ENCODE measurements at places on chromosomes 5 and 9.

DNA sequence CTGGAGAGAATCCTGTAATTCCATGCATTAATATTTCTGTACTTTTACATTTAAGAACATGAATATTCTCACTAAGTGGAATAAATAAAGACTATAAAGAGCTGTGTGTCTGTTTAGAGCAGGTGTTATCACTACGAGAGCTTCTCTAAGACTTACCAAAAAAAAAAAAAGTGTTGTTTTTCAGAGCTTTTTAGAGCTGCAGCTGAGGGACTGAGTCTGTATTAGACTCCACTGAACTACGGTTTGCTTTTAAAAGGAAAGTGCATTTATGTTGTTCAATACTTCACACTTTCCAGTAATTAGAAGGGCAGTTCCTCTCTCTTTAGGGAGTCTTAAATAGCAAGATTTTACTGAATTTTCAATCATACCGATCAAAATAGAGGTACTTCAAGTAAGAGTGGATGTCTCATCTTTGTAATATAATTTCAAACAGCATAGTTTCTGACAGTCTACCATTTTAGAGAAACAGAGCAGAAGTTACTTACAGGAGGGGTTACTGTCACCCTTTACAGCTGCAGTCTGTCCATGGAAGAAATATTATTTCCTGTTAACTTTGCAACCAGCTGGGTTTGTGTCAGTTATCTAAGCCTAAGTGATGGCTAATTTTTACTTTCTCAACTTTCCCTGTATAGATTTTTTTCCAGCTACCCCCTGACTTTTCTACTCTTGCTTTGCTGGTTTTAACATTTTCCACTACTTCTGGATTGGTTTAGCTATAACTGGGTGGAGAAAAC lies 2.4 kb downstream of the SYK start:
- no peak for DNase-seq

GRCh38 chr9:121812159-121812735 lies 160.8 kb downstream of the DAB2IP start:
- DNase-seq, result no peak

- DNase-seq, result no peak
Observed at GRCh38 chr5:82163452-82164175, 114.5 kb downstream of the RPS23 start.

GRCh38 chr9:101140764-101141163 lies 112.2 kb downstream of the PLPPR1 start:
- DNase-seq, result no peak

DNA sequence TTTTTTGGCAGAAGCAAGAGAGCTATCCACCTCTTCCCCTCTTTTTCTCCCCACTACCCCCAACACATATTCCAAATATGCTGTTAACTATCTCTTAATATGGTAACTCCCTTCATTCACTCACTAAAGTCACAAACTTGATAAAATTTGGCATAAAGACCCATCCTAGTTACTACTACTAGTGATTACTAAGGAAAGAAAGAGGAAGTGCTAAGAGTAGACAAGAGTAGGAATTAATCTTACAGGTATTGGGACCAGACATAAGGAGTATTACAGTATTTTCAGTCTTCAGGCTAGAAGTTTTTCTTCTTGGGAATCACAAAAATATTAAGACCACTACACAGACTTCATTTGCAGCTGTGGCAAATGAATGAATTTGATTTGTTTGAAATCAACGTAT lies 2.2 kb downstream of the ADAMTS6 start:
- DNase-seq, result no peak

- no peak for DNase-seq
Observed at GRCh38 chr5:179301796-179302195, 43.5 kb downstream of the ADAMTS2 start.

DNA sequence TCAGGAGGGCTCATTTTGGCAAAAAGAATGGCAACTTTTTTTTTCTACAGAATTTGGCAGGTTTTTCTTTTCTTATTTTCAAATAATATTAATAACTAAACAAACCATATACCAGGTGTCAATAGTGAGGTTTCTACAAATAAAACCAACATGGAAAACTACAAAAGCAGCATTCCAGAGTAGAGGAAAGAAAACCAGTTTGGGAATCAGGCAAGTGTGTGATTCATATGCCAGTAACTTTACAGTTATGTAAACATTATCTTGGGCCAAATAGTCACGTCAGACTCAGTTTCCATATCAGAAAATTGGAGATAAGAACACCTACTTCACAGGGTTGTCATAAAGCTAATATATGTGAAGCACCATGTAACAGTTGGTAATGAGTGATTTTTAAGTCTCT lies 51.7 kb downstream of the FBXW11 start:
- no peak for DNase-seq

DNA sequence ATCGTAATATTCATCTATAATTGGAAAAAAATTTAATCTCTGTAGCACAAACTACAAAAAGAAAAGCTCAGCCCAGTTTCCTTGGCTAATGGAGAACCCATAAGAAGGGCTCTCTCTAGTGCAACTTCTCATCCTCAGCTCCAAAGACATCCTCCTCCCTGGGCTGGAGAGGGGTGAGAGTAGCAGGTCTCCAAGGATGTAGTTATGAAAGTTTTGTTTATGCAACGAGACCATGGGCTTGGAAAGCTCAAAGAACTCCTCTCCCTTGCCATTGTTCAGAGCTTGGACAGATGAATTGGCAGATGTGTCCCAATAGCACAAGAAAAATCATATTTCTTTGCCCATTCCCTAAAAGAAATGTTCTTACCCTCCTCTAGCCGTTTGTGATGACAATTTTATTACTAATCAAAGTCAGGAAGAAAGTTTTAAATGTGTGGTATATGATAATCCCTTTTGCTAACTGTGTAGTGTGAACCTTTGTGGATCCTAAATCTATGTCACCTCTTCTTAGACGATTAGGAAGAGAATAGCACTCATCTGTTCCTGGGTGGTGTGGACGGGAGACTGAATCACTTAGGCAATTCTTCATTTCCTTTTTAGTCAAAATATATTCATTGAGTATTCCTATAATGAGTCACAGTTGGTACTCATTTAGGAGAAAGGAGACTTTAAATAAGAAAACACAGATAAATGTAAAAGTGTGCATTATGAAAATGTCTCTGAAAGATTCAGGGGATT lies 52.2 kb downstream of the GARNL3 start:
- DNase-seq, result no peak

DNA sequence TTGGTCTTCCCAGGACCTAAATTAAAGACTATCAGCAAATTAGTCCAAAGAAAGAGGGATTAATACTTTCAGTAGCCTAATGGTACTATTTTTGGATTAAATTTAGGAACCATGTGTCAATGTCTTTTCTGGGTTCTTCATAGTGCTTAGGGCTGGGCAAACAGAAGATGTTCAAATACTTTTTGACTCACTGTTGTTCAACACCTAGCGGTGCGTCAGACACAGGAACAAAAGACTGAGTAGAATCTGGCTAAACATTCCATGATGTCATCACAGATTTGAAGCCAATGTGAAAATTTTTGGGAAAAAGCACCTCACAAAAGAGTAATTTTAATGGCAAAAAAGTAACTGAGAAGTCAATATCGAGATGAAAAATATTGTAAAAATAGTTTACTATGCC lies 544.4 kb downstream of the EFNA5 start:
- no peak for DNase-seq

- DNase-seq, result no peak
Observed at GRCh38 chr5:67199859-67200258, 3.3 kb upstream of the CD180 start.

DNA sequence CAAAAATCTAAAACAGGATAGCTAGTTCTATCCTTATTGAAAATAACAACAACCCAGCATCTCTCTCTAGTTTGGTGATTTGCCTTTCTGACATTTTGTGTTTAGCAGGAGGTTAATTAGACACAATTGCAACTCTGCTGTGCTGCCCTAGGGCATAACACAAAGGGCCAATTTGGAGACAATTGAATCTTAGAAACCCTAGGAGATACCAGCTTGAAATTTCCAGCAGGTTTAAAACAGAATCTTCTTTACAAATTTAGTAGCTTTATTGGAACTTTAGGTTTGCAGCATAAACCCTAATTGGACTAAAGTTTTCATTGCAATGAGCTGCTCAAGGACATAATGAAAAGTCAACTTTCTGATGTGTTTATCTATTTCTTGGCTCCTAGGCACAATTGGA lies 166.7 kb upstream of the FER start:
- DNase-seq, result no peak

GRCh38 chr5:158979290-158979689 lies 120.4 kb downstream of the EBF1 start:
- DNase-seq, result no peak

GRCh38 chr5:154355129-154355611 lies 90.6 kb upstream of the SAP30L start:
- DNase-seq, result no peak

- no peak for DNase-seq
Observed at GRCh38 chr5:143342607-143343006, 60.9 kb downstream of the NR3C1 start.

- peak; percentile 29 for DNase-seq
Observed at GRCh38 chr5:13660072-13660471, 284.4 kb downstream of the DNAH5 start.

- no peak for DNase-seq
Observed at GRCh38 chr9:20028849-20029231, 240.0 kb upstream of the SLC24A2 start.

- peak; percentile 45 for DNase-seq
Observed at GRCh38 chr9:79233542-79233941, 338.2 kb upstream of the TLE4 start.
